ENCODE measurements at places on chromosomes 1 and 21. TPM values are rescaled to one million over a fixed set of nuclear protein-coding genes. Genes with fewer than 3 reads are reported as not detected.
A peak's percentile ranks its signal among the peaks of the same experiment; 100 is the strongest.

LAPTM5 gene
- 0.15 TPM for total RNA-seq

RGS18 gene
- not detected for total RNA-seq

KRTAP19-3 gene
- not detected for total RNA-seq

OR14K1 gene
- not detected for total RNA-seq

KRTAP10-12 gene
- not detected for total RNA-seq

NBPF15 gene
- 9.3 TPM for total RNA-seq

CAPN2 gene
- total RNA-seq = 32.2 TPM

DNA sequence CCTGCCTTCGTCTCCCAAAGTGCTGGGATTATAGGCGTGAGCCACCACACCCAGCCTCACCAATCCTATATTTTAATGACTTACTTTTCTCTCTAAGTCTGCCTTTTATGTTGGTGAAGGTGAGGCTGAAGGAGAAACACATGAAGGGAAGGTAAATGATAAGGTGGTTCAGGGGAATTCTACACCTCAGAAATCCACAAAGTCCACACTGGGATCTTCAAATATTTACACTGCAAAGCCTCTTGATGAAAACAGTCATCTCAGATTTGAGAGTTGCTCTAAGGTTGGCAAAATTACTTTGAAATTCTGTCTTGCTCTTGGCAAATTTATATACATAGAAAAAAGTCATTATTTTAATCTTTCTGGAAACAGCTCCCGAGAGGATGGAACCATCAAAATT is 42.0 kb upstream of the CACHD1 start:
- no peaks in the 10 kb centered on the region for H3K4me1 ChIP-seq
- no peaks in the 10 kb centered on the region for H3K27me3 ChIP-seq
- H3K27ac ChIP-seq = no peak overlapping the region
- H3K36me3 ChIP-seq = no peaks in the 10 kb centered on the region

DNA sequence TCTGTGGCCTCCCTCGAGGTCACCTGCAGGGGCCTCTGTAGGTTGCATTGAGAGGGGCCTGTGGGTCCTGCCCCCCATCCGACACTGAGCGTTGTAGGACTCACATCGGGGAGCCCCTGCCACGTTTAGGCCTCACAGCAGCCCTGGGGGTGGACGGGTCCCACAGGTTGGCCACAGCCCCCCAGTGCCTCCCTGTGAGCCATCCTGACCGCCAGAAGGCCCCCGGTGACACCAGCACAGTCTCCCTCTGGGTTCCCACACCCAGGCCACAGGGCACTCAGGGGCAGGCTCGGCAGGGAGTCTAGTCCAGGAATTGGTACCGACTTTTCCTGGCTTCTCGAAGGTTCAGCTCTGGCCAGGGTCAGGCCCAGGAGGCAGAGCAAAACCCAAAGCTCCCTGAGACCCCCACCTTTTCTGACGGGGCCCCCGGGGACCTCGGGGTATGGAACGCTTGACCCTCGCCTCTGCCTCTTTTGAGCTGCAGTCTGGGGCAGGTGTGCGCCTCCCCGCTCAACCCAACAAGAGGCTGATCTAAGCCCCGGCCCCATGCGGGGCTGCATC is 13.9 kb upstream of the POFUT2 start:
- no peak for DNase-seq
- no peaks in the 10 kb centered on the region for H3K4me1 ChIP-seq
- H3K36me3 ChIP-seq = no peaks in the 10 kb centered on the region
- H3K27me3 ChIP-seq = no peaks in the 10 kb centered on the region

GRCh38 chr1:81597720-81598426 is 202.9 kb upstream of the ADGRL2 start:
- H3K27me3 ChIP-seq = no peaks in the 10 kb centered on the region
- DNase-seq = no peak
- no peak overlapping the region for H3K27ac ChIP-seq
- no peak overlapping the region for H3K4me3 ChIP-seq
- H3K4me1 ChIP-seq = peaks cover 3% of the 10 kb centered on the region
- H3K36me3 ChIP-seq = no peaks in the 10 kb centered on the region

- no peaks in the 10 kb centered on the region for H3K36me3 ChIP-seq
- no peaks in the 10 kb centered on the region for H3K4me1 ChIP-seq
- H3K4me3 ChIP-seq = no peak overlapping the region
- H3K27ac ChIP-seq = no peak overlapping the region
- no peaks in the 10 kb centered on the region for H3K27me3 ChIP-seq
Measured at GRCh38 chr1:2091611-2092604, 41.7 kb downstream of the PRKCZ start.

DNA sequence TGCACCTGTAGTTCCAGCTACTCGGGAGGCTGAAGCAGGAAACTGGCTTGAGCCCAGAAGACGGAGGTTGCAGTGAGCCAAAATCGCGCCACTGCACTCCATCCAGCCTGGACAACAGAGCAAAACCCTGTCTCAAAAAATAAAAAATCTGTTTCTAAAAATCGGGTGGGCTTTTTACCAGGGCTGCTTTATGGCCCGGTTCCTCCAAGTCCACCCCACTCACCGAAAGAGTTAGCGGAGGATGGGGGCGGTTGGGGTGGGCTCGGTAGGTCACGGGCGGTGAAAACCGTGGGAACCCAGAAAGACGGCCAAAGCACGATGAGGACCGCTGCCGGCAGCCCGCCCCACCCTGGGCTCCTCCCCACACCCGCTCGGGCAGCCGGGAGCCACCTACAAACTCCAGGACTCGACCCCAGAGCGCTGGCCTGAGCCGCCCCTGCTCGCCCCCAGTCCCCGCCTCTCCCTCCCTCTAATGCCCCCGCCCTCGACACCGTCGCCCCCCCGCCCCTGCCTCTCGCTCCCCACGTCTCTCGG is 846 bp upstream of the PER3 start:
- no peak overlapping the region for H3K27ac ChIP-seq
- DNase-seq = peak; percentile 90
- H3K4me3 ChIP-seq = peak overlapping the region; percentile 75
- H3K27me3 ChIP-seq = no peaks in the 10 kb centered on the region
- H3K4me1 ChIP-seq = no peaks in the 10 kb centered on the region

- no peaks in the 10 kb centered on the region for H3K36me3 ChIP-seq
- H3K27ac ChIP-seq = no peak overlapping the region
- no peak for DNase-seq
- H3K4me1 ChIP-seq = no peaks in the 10 kb centered on the region
- H3K27me3 ChIP-seq = no peaks in the 10 kb centered on the region
- H3K4me3 ChIP-seq = no peak overlapping the region
Measured at GRCh38 chr1:181169281-181169865, 80.9 kb downstream of the IER5 start.

DNA sequence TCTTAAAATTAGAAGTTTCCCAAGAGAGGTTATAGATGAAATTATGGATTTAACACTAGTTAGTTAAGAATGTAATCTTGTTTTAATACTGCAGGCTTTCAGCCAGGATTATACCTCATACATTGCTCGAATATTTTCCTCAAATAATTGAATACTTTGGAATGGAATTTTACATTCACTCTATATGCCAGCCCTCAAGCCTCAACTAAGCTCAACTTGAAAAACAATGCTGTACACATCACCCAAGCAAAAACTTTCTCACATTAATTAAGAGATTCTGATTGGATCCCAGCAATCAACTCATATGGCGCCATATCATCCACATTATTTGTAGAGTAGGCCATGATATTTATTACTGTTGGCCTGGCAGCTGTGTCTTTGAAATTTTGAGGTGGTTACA is 710.7 kb upstream of the ADAMTS5 start:
- H3K27ac ChIP-seq = no peak overlapping the region
- H3K36me3 ChIP-seq = no peaks in the 10 kb centered on the region
- DNase-seq = no peak
- no peak overlapping the region for H3K4me3 ChIP-seq
- H3K27me3 ChIP-seq = no peaks in the 10 kb centered on the region

GRCh38 chr1:34984793-34985608 is at the start of gene TMEM35B:
TSS of gene TMEM35B (minus strand) at chr1:34985347. CDS start at chr1:34985305, 42 bp downstream.
- H3K27me3 ChIP-seq = no peaks in the 10 kb centered on the region
- H3K27ac ChIP-seq = no peak within 1 kb of the TSS
- peak within 1 kb of the TSS; percentile 97 for H3K4me3 ChIP-seq
- H3K4me1 ChIP-seq = 0 out of 2 replicates have a peak, but pooled peaks cover 3% of the 10 kb centered on the region

GRCh38 chr1:117857418-117857817 is 72.0 kb downstream of the GDAP2 start:
- no peaks in the 10 kb centered on the region for H3K27me3 ChIP-seq
- H3K4me3 ChIP-seq = no peak overlapping the region
- no peaks in the 10 kb centered on the region for H3K4me1 ChIP-seq
- H3K36me3 ChIP-seq = no peaks in the 10 kb centered on the region
- DNase-seq = no peak

DNA sequence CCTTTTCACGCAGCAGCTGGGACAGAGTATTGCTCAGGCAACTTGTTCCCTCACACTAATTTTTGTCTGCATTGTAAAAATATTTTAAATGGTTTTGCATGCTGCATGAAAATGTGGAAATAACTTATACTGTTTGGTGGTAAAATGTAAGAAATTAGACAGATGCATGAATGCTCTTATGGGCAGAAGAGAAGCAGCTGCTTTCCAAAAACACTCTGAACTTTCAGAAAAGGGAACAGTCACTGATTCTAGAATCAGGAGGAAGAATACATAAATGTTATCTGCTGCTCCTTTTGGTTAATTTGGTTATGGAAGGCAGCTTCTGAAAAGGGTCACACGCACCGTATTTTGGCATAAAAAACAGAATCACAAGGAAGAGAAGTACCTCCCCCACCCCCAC is 87.0 kb upstream of the RUNX1 start:
- no peaks in the 10 kb centered on the region for H3K36me3 ChIP-seq
- H3K4me3 ChIP-seq = no peak overlapping the region
- H3K27me3 ChIP-seq = no peaks in the 10 kb centered on the region
- no peak for DNase-seq

- peak; percentile 81 for DNase-seq
- no peaks in the 10 kb centered on the region for H3K27me3 ChIP-seq
- H3K4me1 ChIP-seq = no peaks in the 10 kb centered on the region
- H3K27ac ChIP-seq = no peak overlapping the region
Measured at GRCh38 chr1:178031856-178032320, 62.0 kb upstream of the RASAL2 start.

DNA sequence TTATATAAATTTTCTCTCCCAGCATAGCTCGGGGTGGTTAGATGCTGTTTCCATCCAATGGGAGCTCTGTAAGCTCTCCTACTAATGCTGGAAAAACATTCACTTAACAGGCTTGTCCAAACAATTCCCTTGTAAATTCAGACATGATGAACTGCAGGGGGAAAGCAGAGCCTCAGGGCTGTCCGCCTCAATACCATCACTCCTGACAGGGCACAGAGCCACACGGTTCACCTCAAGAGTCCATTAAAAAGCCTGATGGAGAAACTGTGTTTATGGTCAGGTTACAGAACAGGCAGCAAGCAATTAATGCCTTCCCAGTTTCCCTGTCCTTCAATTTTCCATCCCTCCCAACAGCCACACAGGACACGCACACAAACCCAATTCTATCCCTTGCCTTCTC is 171.0 kb downstream of the BRINP2 start:
- H3K27ac ChIP-seq = no peak overlapping the region
- H3K36me3 ChIP-seq = no peaks in the 10 kb centered on the region
- no peak overlapping the region for H3K4me3 ChIP-seq
- no peaks in the 10 kb centered on the region for H3K27me3 ChIP-seq
- H3K4me1 ChIP-seq = no peaks in the 10 kb centered on the region

- H3K36me3 ChIP-seq = no peaks in the 10 kb centered on the region
- no peaks in the 10 kb centered on the region for H3K27me3 ChIP-seq
- no peaks in the 10 kb centered on the region for H3K4me1 ChIP-seq
- H3K27ac ChIP-seq = no peak overlapping the region
- DNase-seq = no peak
Measured at GRCh38 chr1:234584926-234585325, 25.1 kb downstream of the IRF2BP2 start.

DNA sequence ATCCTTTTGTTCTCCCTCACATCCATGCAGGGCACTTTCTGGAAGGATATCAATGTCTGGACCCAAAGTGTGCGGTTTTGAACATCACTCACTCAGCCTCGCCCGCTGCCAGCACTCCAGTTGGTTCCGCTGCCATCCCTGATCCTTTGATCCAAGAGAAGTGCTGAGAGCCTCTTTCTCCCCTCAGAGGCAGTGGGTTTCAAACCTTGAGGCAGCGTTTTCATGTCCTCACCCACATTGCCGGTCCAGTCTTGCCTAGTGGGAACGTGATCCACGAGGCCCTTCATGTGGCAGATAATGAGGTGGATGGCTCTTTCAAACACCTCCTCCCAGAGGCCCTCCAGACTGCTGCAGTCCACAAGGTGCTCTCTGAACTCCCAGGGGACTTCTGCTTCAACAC is 122.2 kb downstream of the ACTL8 start:
- H3K4me3 ChIP-seq = no peak overlapping the region
- H3K4me1 ChIP-seq = no peaks in the 10 kb centered on the region
- peaks cover 4% of the 10 kb centered on the region for H3K36me3 ChIP-seq
- no peak for DNase-seq

DNA sequence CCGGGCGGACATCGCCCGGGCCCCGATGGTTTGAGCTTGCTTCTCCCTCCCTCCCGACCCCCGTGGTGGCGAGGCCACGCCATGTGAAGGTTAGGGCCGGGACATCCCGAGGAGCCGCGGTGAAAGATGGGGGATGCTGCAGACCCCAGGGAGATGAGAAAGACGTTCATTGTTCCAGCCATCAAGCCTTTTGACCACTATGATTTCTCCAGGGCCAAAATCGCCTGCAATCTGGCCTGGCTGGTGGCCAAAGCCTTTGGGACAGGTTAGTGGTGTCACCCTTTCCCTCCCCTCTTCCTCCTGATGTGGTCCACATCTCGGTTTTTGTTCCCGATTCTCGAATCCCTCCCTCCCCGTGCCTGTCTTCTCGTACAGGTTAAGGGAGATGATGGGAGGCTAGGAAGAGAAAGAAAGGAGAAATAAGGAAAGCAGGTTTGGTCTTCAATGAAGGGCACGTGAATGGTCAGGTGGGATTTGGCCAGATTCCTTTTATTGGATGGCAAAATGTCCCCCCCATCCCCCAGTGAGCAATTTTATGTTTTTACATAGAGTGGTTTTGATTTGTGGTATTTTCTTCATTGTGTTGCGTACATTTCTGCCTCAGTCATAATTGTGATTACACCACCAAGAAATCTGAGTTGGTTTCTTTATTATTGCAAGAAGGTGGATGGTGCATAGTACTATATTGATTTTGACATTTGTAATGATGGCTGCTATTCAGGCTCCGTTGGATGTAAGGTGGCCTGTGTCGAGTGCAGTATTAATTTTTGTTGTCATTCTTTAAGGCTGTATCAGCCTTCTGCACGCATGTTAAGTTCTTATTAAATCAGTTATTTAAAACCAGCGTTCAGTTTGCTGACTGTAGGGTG is 1.2 kb downstream of the CAMSAP2 start:
- no peaks in the 10 kb centered on the region for H3K27me3 ChIP-seq
- peaks cover 3% of the 10 kb centered on the region for H3K36me3 ChIP-seq
- no peak for DNase-seq
- peaks cover 2% of the 10 kb centered on the region for H3K4me1 ChIP-seq
- peak overlapping the region; percentile 100 for H3K4me3 ChIP-seq

GRCh38 chr1:25922056-25922970 is 16.1 kb upstream of the STMN1 start:
- H3K27ac ChIP-seq = no peak overlapping the region
- H3K4me1 ChIP-seq = peaks cover 2% of the 10 kb centered on the region
- DNase-seq = peak; percentile 74
- H3K27me3 ChIP-seq = no peaks in the 10 kb centered on the region

GRCh38 chr1:119141020-119141424 is 569 bp upstream of the WARS2 start:
- H3K36me3 ChIP-seq = no peaks in the 10 kb centered on the region
- H3K27me3 ChIP-seq = no peaks in the 10 kb centered on the region
- peaks cover 3% of the 10 kb centered on the region for H3K4me1 ChIP-seq
- DNase-seq = peak; percentile 62

- no peaks in the 10 kb centered on the region for H3K4me1 ChIP-seq
- no peak overlapping the region for H3K4me3 ChIP-seq
Measured at GRCh38 chr1:226912587-226913176, 27.4 kb upstream of the COQ8A start.
